ENCODE measurements at places on chromosomes 2 and 18.

DNA sequence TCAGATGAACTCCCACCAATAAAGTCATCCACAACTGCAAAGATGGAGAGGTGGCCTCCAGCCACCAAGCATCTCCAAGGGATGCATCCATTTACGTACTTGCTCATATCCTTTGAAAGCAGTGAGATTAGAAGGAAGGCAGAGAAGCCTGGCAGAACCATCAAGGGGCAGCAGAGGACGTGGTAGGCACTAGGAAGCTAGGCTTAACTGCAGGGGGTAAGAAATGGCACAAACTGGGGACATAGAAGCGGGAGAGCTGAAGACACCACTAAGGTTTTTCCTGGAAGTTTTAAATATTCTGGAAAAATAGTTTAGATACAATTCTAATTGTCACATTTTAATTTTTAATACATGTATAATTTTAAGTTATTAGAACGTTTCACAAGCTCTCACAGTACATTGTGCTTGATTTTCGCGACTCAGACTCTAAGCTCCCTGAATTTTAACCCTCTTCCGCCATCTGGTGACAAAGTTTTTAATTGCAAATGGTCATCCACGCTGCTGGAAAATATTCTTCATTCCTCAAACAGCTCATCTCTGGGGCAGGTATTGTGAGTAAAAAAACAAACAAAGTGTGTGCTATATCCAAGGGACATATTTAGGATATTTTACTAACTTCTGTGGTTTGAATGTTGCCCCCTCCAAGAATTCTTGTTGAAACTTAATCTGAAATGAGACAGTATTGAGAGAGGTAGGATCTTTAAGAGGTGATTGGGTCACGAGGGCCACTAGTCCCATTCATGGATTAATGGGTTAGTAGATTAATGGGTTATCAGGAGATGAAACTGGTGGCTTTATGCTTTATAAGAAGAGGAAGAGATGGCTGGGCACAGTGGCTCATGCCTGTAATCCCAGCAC is 1.6 kb upstream of the PSTPIP2 start:
- DNase-seq, result no peak

DNA sequence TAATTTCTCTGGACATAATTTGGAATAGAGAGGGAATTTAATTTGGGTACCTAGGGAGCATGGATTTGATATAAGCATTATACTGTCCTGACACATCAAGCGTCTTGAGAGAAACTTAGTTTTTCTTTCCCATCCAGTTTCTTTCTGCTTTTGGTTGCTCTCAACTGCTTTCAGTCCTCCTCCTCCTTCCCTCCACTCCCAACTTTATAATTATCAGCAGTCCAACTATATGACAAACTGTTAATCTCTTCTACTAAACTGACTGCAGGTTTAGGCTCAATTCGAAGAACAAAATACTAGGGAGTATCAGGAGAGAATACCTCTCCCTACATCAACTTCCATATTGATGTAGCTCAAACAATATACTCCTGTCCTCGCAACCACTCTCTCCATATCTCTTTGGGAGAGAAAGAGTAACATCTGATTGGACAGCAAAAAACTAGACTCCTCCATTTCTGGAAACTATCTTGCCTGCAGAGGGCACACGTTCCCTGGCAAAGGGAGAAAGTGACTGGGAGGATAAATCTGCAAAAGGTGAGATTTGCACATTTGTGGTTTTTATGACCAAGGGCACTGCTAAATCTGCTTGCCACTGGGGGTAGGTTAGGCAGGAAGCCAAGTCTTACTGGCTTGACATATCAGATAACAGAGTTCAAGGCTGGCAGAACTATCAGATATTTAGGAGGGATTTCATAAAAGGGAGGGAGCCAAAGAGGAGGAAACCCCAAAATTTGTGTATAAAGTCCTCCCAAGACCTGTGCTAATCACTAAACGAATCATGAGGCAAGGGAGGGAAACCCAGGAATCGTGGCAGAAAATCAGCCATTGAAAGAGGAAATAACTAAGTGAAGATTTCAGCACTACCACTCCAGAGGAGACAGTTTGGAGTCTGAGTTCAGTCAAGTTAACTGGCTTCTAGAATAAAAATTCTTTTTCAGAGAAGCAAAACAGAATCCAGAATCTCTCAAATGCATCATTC is 40.0 kb downstream of the ICA1L start:
- no peak for DNase-seq

DNA sequence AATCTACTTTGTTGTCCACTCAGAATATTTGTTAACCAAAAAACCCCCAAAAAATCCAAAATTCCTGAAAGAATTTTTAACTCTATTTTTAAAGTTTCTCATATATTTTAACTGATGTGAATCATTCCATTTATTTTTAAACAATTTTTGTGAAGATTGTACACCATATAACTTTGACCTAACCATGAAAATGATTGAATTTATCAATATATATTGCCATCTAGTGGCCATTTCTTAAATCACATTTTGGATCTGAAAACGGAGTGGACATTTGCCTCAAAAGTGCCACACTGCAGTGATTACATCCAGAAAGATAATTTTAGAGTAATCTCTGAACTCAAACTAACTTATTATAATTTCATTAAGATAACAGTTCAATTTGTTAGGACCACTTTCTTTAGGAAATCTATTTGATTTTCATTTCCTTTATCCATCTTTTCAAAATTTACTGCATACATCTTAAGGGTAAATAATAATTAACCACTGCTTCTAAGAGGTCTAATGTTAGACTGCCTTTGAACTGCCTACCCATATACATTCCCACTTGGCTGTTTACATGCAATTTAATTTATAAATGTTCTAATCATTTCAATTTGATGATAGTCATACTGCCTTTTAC is 71.1 kb downstream of the DSC3 start:
- DNase-seq, result no peak

DNA sequence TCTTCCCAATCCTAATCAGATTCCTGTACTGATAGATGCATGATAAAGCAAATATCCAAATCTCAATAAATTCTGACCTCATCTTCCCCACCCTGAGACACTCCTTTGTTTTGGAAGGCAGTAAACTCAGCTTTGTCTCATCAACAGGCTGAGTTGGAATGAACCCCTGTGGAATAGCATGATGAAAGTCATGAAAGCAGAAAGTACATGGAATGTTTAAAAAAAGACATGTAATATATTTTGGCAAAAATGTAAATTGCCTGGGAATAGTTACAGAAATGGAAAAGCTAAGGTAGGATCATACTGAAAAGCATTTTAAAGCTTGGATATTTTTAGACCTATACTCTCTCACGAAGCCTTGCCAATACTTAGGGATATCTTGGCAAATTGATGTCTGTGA is 468.7 kb upstream of the CDH7 start:
- DNase-seq, result no peak

- no peak for DNase-seq
Observed at GRCh38 chr18:55236150-55236931, 277.1 kb upstream of the CCDC68 start.

- DNase-seq, result no peak
Observed at GRCh38 chr2:59204040-59204439, 962.9 kb upstream of the FANCL start.

GRCh38 chr2:216974321-216975302 is 114.7 kb upstream of the TNP1 start:
- no peak for DNase-seq

GRCh38 chr2:8496079-8496478 is 185.8 kb upstream of the ID2 start:
- no peak for DNase-seq

- no peak for DNase-seq
Observed at GRCh38 chr18:10522574-10522973, 3.3 kb upstream of the NAPG start.

DNA sequence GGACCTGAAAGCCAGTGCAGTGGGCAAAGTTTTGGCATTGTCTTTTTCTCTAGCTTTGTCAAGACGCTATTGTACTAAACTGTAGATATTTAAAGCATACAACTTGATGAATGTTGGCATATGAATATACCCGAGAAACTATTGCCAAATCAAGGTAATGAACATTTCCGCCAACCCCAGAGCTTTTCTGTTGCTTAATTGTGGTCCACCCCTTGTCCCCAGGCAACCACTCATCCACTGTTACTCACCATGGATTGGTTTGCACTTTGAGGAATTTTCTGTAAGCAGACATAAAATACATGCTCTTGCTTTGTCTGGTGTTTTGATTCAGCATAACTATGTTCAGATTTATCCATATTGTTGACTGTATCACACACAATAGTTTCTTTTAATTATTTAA is 688.4 kb downstream of the ADCYAP1 start:
- no peak for DNase-seq

- no peak for DNase-seq
Observed at GRCh38 chr2:98422449-98422848, 22.2 kb upstream of the INPP4A start.

DNA sequence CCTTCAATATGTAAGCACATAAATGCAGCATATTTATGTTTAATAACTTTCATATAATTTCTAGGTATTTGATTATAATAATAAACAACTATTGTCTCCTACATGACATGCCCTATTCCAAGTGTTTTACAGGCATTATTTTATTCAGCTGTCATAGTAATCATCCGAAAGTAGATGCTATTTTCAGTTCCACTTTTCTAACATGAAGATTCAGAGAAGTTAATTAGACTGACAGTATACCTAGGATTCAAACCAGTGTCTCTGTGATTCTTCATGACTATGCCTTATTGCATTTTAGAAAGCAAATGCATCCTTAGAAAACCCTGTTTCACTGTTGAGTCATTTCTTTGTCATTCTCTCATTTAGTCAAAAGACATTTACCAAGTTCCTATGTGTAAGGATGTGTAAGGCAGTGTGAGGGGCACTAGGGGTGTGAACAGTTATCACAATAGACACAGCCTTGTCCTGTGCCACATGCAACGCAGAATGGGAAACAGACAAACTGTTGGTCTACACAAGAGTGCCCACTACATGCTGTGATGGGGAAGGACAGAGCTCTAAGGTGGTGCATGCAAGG is 79.8 kb downstream of the DTNA start:
- DNase-seq, result no peak

GRCh38 chr2:86673986-86674670 is 46.0 kb upstream of the RMND5A start:
- DNase-seq, result no peak

GRCh38 chr2:46876741-46877384 is 38.7 kb downstream of the MCFD2 start:
- no peak for DNase-seq

DNA sequence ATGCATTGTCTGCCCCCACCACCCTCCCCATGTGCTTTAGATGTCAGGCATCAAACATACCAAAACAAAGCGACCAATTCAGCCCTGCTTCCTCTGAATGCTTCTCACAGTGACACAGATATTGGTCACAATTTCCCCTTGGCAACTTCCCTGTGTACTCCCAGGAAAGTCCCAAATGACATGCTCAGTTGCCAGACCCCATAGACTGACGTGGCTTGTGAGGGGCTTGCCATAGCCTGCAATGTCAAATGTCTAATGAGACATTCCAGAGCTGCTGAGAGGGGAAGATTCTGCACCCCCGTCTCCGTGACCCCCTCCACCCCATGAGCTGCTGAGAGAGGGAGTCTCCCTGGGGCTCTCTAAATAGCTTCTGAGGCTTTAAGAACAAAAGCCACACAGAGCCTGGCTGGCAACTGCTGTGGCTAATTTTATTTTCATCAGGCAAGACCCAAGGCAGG is 47.3 kb downstream of the RFTN2 start:
- no peak for DNase-seq

DNA sequence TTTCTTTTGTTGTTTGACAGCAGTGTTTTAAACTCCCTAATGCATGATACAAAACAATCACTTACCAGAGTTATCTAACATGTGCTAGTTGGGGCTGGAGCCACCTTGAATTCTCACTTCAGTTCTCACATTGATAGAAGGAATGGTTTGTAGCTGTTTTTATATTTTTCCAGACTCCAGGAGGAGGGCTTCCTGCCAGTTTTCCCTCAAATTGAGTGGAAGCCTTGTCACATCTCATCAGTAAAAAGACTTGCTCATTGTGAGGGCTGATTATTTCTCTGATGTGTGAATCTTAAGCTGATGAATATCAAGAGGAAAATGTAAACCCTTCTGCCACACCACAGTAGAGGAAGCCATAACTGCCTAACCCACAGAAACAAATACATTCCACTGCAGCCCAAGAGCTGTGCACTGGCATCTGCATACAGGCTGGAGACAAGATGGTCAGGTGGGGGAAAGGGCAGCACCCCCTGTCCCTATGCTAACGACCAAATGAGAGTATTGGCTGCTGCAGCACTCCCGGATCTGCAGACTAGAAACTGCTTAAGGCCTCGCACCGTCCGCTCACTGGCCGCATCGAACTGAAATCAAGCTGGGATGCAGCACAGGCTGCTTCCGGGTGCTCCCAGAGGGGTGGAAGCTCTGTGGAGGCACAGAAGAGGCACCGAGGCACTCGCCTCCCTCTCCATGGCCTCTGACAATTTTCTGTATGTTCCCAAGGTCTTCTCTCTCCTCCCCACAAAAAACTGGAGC is 73.7 kb upstream of the TPO start:
- DNase-seq, result no peak

GRCh38 chr2:60794271-60794863 is 38.3 kb downstream of the PAPOLG start:
- DNase-seq, result no peak

- no peak for DNase-seq
Observed at GRCh38 chr18:68445668-68446426, 269.1 kb downstream of the TMX3 start.
